HL-60 (cell line): ENCODE measurements at places on chromosomes 1 and 21.

- DNase-seq, result no peak
These were observed 20.0 kb downstream of the HDAC1 start for GRCh38 chr1:32311709-32312393.

DNA sequence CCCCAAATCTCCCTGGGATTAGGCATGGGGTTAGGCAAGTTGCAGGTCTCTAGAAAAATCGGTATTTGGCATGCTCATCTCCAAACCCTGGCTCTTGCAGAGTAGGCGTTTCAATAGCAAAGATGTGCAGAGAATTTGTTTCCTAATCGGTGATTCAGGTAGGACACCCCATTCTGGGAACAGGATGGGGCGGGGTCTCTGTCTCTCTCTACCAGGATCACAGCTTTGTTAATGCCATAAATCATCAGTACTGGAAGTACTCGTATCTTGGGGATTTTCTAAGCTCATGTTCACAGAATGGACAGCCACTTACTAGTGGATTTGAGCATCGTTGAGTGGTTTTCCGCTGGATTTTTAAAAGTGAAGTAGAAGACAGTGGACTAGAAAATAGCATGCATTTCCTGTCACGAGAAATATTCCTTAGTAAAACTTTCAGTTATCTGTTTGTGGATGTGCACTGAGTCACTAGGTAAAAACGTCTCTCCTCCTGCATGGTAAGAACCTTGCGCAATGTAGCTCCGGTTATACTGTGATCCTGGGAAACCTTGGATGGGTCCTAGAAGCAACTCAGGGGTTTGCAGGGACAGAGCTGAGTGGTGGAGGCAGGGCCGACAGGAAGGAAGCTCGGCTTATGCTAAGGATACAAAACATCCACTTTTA, 5.1 kb downstream of the TMEM51 start:
- DNase-seq, result no peak

GRCh38 chr1:5976726-5977493, 15.3 kb downstream of the NPHP4 start:
- no peak for DNase-seq

DNA sequence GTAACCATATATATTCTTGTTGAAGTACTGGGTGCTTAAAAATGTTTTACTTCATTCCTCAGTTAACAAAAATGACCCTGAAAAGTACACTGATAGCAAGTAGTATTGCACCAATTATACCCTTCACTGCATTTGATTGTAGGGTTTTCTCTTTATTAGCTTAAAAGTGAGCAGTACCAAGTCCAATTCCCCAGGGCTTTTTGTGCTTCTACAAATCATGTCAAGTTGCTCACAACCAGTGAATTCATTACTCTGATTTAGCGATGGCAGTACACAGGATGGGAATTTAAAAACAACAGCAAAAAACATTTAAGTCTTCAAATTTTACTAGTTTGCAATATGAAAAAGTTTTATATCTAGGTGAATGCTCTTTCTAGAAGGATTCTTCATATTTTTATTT, 436.4 kb downstream of the PTBP2 start:
- DNase-seq, result no peak

GRCh38 chr1:221813887-221814286, 72.0 kb upstream of the DUSP10 start:
- no peak for DNase-seq

DNA sequence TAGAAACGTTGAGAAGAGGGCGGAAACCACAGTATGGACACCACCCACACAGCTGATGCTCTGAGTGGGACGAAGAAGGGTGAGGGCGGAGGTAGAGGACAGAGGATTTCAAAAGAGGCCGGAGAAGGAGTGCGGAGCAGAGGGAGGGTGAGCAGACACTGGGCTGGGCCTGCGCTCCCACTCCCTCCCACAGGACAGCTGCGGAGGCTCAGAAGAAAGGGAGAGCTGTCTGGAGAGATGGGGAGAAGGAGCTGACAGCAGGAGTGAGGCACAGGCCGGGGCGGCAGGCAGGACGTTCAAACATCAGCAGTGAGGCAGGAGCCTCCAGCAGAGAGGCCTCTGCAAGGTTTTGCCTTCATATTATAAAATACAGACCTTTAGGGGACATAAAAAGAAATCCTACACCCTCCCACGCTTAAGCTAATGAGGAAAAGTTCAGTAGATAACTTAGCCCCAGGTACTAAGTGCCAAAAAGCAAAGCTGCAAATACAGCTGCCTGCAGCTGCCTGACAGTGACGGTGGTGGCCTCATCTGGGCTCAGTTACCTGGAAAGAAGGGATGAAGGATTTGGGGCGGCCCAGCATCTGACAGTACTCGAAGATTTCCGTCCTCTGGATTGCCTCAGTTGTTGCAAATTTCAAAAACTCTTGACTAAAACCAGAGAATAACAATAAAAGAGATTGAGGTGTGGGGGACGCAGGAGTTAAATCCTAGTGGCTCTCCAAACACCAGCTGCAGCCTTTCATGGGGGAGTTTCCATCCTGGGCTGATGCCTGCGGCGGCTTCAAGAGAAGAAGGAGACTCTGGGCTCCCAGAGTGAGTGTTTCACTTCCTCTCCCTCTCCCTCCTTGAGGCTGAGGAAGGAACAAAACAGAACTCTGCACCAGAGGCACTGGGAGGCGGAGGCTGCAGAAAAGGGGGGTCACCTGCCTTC, 25.6 kb downstream of the SEC16B start:
- DNase-seq, result no peak
